ENCODE measurements at places on chromosomes 2 and 18.

- no peak for DNase-seq
Observed at GRCh38 chr18:50280707-50281294, 522 bp downstream of the MBD1 start.

DNA sequence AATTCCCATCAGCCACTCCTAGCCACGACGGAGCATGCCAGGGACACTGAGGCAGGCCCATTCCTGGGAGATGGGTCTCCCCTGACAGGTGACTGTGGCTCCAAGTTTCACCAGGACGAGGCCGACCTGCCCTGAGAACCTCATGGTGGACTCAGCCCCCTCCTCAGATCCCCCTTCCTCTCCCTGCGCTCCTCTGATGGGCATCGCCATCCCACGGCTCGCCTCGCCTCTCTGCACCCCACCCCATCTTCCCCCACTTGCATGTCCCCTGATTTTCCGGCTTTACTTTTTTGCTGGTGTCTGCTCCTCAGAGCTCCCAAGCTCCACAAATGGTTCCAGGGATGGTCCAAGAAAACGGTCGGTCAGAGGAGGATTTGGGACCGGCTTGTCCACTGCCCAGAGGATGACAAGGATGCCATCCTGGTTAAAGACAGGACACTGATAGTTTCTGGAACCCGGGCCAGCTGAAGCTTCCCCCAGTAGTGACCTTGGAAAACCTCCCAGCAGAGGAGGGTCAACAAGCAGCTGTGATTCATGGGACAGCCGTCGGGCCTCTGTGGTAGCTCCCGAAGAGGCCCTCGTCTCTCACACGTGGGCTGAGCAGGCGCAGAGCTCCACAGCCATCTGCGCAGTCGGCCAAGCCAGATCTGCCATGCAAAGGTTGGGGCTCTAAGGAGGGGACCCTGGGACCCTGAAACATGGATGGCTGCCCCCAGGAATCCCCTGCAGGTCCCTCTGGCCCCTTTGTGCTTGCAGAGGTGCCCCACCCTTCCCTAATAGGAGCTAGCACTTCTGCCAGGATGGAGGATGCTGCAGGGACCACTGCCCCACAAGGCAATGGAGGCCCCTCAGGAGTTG is 87.8 kb upstream of the SLC66A3 start:
- no peak for DNase-seq

DNA sequence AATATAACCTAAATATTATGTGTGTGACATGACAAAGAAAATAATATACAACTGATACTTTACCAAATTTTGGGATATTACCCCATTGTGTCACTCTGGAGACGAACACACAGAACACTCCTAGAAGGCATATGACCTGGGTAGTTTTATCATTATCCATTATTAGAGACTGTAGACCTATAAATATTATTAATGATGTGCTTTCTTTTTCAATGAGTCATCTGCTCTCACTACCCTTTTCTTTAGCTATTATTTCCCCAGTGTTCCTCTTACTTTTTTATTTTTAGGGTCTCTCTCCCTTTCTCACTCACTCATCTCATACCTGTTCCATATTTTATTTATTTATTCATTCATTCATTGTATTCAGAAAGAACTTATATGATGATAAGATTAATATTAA is 143.3 kb upstream of the ITGA4 start:
- DNase-seq: no peak

DNA sequence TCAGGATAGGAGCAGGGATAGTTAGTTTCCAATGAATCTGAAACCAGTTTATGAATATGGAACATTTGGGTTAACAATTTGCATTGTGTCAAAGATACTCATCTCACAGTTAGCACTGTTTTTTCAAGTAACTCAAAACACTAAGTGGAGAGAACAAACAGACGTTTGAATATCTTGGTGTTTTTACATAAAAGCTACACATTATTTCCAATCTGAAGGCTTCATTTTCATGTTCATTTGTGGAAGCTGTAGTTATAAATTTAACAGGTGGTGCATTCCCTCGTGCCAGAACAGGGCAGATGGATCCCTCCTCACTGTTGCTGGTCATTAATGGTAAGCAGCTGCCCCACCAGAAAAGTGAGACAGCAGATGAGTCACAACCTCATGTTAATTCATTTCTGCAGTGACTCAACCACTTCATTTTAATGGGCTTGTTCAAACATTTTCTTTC is 286.9 kb downstream of the TMX3 start:
- no peak for DNase-seq

GRCh38 chr2:61575447-61575859 is 37.3 kb upstream of the XPO1 start:
- DNase-seq: peak; percentile 15

- no peak for DNase-seq
Observed at GRCh38 chr2:12347066-12347493, 369.7 kb upstream of the TRIB2 start.

DNA sequence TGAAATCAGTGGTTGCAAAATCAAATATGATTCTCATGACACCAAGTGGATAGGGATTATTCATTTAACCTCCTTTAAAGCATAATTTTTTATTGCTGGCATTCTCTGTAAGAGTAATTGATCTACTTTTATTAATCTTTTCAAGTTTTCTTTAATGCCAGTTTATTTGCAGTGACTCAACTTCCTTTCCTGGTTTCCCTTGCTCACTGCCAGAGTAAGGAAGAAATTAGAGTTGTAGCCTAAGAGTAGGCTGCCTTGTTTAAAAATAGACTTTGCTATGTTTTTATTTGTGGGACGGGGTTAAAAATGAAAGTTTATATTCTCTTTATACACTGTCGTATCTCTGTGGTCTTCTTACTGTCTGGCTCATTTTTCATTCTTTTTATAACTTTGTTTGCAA is 148.6 kb downstream of the WDR7 start:
- DNase-seq: no peak

DNA sequence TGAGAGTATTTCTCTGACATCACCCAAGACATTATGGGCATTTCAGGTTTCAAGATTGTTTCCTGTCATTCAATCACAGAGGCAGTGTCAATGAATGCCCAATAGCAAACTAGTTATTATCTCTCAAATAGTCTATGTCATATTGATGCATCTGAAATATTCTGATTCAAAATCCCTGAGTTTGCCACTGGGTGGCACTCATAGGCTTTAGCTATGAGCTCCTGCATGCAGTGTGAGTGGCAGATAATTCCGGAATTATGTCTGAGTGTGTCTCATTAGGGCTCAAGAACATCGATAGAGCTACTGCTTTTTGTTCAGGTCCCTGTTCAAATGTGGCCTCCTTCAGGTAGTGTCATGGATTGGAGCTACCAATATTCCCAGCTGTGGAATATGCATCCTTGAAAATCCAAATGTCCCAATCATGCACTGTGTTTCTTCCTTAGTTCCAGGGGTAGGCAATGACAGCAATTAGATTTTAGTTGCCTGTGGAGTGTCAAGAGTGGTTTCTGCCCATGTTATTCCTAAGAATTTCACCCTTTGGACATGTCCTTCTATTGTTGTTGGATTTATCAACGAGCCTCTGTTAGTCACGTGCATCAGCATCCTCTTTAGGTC is 7.8 kb upstream of the OR6B3 start:
- peak; percentile 41 for DNase-seq

- DNase-seq: no peak
Observed at GRCh38 chr2:42183775-42184174, 14.6 kb downstream of the EML4 start.

DNA sequence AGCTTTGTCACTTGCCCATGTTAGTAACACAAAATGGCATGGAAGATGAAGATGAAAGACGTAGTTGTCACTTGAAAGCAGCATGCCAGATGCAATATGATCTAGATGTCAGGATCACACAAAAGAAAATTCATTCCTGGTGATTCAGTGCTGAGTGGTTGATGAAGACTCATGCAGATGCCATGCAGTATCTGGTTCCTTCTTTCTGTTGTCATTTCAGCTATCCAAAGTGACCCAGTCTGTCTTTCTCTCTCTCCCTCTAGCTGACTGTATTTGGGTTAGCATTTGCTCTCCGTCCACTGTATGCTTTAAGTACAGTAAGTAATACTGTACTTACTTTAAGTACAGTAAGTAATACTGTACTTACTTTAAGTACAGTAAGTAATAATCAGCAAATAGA is 50.4 kb downstream of the TTN start:
- no peak for DNase-seq

DNA sequence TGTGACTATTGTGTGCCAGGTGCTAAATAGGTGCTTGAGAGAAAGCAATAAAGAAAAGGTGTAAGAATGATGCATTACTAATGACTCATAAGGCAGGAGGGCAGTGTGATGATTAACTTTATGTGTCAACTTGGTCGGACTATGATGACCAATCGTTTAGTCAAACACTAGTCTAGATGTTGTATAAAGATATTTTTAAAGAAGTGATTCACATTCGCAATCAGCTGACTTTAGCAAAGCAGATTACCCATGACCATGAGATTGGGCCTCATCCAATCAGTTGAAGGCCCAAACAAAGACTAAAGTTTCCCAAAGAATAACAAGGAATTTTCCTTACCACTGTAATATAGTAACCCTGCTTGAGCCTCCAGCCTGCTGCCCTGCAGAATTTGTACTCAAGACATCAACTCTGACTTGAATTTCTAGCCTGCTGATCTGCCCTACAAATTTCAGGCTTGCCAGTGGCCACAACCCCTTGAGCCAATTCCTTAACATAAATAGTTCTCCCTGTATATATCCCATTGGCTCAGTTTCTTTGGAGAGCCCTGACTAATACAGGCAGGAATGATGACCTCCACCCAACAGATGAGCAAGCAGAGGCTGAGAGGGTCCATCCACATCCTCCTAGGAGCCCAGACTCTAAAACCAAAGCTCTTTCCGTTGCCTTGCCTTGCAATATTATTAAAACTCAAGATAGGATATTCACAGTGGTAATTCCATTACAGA is 132.6 kb downstream of the ACTR3 start:
- DNase-seq: no peak

DNA sequence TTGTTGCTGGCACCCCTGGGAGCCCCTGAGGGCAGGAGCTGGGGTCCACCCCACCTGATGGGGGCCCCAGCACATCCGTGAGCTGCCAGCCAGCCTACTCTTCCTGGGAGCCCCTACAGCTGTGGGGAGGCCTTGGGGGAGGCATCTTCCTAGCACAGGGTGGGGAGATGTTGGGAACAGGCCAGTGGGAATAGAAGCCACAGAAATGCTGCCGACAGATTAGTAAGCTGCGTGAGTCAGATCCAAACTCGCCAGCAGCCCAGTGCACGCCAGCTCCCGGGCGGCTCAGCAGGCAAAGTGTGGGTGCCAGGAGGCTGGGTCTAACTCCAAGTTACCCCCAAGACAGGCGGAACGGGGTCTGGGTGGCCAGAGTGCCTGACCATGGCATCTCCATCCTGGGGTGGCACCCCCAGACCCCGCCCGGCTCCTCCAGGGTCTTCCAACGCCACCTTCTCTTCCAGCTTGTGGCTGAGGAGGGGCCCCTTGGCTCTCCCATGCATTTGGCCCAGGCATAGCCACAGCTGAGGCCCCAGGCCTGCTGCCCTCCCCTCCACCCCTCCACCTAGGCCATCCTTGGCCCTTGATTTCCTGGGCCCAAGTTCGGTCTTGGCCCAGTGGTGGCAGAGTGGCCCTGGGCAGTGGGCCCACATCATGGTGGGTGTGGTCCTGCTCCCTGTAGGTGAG is 15.3 kb downstream of the CROCC2 start:
- DNase-seq: peak; percentile 14

- DNase-seq: no peak
Observed at GRCh38 chr2:34025196-34025595, 426.1 kb upstream of the FAM98A start.

- DNase-seq: no peak
Observed at GRCh38 chr2:54543733-54544396, 87.7 kb downstream of the SPTBN1 start.

DNA sequence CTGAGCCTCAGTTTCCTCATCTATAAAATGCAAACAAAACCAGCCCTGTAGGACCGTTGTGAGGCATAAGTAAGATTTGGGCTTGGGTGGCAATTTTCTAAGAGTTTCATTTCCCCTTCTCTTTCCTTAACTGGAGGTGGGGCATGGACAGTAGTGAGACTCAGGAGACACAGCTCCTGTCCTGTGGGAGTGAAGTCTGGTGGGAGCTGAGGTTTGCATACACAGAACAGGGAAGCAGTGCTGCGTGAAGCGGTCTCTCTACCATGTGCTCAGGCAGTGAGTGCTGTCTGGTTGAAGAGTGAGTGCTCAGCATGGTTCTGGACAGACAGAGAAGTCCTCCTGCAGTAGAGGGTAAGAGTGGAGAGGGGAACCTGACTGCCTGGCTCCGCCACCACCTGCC is 62.3 kb upstream of the MCFD2 start:
- no peak for DNase-seq

- DNase-seq: no peak
Observed at GRCh38 chr2:172697296-172697695, 38.3 kb upstream of the RAPGEF4 start.

- DNase-seq: no peak
Observed at GRCh38 chr2:206863196-206863595, 76.1 kb upstream of the CPO start.

DNA sequence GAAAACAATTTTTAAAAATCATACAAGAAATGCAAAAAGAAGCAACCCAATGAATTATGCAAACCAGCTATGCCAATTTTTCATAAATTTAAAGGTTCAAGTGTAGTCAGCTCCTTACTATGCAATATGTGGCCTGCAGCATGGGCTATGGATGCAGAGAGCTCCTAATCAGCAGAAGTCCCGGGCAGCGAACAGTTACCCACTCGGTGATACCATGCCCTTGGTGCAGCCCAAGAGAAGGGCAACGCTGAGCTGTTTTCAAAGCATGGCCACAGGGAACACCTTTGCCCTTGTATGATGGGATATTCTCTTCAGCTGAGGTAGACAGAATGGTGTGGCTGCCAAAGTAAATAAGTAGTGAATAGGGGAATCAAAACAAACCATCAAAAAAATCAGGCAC is 17.3 kb upstream of the ARL5A start:
- no peak for DNase-seq

- DNase-seq: peak; percentile 78
Observed at GRCh38 chr2:119702918-119703401, 24.0 kb downstream of the TMEM177 start.

Data from activated T-cell treated with anti-CD3 and anti-CD28 coated beads, Interleukin-2, amount 50 U/mL, for 48 hours (primary cell).